ENCODE measurements at places on chromosomes 13 and 19.
A peak's percentile ranks its signal among the peaks of the same experiment; 100 is the strongest.

DNA sequence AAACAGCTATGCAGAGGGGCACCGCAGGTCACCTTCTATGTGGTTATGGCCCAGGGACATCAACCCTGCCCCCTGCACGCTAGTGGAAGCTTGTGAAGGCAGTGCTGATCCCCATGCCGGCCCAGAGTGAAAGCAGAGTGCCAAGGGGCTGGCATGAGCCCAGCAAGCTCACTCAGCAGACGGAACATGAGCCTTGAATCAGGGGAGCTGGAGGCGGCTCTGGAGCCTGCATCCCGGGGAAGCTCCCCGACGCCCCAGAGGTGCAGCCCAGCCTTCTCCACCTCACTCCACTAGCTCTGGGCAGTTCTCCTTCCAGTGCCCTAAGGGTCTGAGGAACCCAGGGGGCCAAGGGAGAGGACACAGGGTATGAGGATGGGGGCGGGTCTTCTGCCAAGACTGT, 19.0 kb upstream of the ISYNA1 start:
- no peak for DNase-seq

DNA sequence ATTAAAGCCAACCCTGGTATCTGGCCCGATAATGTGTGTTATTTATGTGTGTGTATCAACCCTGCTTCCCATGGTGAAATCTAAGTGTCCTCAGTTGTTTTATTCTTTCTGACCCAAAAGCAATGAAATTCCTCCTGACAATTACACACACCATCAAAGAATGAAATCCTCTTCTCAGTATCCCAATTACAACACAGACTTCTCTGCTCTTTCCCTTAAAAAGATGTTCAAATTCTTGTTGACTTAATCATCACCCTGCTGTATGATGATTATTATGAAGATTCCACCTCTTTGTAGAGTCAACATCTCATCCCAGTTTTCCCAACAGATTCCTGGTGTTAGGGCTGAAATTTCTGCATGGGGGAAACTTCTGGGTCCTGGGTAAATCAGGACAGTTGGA, 8.9 kb upstream of the TRPC4 start:
- DNase-seq = no peak

DNA sequence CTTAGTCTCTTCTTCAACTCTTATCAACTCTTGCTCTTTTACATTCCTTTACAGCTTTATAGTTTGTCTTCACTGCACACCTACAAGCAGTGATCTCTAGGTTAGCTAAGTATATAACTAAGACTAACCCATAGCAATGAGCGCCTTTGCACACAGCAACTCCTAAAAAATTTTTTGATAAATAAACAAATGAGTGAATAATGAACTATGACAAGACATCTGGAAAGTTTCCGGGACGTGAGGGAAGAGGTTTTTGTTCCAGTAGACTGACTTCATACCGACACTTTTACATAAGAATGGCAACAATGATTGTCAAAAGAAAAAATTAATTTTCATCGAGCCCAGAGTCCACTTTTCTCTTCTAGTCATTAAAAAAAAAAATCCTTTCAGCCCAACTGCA, 98.3 kb downstream of the ELF1 start:
- no peak for DNase-seq

DNA sequence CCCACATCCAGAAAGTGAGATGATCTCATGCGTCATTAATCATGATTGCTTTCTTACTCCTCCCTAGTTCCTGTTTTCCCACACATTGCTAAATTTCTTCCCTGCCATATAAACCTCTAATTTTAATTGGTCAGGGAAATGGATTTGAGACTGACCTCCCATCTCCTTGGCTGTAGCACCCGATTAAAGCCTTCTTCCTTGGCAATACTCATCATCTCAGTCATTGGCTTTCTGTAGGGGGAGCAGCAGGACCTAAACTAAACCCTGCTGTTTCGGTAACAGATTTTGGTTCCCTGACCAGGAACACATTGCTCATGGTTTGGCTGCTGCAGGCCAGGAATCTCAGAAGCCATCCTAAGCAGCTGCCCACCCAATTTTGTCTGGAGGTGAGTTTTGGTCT, 61.7 kb downstream of the SPRYD7 start:
- DNase-seq = no peak

GRCh38 chr19:52786078-52786463, 520 bp downstream of the ZNF600 start:
- DNase-seq = no peak

- DNase-seq = no peak
Measured at GRCh38 chr19:35240327-35240726, 8.5 kb upstream of the LSR start.

GRCh38 chr19:18292462-18292809, 11.0 kb upstream of the JUND start:
- no peak for DNase-seq

- DNase-seq = no peak
Measured at GRCh38 chr13:100100115-100100879, 11.4 kb downstream of the PCCA start.

- DNase-seq = no peak
Measured at GRCh38 chr13:109899316-109899715, 112.9 kb upstream of the IRS2 start.

GRCh38 chr13:50403311-50403710, 388.1 kb downstream of the KCNRG start:
- no peak for DNase-seq

DNA sequence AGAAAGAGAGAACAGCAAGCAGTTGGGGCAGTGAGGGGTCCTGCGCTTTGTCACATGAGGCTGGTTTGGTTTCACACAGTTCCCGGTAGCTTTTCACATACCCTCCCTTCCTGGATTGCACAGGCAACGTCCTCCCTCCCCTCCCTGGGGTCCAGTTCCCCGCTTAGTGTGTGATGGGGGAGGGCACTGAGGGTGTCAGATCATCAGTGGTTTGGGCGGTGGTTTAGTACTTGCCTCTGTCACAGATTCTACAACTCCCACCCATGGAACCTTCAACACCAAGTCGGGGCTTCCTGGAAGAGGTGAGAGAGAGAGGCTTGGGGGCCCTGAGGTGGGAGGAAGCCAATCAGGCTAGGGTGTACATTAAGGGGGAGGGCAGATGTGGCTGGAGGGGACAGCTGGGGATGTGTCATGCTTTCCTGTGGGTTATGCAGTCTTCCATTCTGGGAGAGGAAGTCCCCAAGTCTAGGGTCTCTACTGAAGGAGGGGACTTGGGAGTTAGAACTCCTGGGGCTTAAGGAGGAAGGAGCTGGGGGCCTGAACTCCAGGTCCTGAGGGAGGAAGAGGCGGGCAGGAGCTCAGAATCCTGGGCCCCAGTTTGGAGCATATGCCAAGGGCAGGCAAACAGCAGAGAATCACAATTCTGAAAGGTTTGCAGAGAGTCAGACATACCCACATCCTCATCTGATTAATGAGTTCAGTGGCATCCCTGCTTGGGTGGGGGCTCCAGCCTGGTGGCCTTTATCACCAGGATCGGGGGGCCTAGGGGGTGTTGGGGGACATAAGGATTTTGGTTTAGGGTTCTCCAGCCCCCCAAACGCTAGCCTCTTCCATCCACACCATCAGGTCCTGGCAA, at the start of gene NKG7:
TSS of gene NKG7 (minus strand) at position 6 of the 856 bp plus-strand sequence. CDS start 119 bp downstream, outside the sequence.
- peak; percentile 90 for DNase-seq

DNA sequence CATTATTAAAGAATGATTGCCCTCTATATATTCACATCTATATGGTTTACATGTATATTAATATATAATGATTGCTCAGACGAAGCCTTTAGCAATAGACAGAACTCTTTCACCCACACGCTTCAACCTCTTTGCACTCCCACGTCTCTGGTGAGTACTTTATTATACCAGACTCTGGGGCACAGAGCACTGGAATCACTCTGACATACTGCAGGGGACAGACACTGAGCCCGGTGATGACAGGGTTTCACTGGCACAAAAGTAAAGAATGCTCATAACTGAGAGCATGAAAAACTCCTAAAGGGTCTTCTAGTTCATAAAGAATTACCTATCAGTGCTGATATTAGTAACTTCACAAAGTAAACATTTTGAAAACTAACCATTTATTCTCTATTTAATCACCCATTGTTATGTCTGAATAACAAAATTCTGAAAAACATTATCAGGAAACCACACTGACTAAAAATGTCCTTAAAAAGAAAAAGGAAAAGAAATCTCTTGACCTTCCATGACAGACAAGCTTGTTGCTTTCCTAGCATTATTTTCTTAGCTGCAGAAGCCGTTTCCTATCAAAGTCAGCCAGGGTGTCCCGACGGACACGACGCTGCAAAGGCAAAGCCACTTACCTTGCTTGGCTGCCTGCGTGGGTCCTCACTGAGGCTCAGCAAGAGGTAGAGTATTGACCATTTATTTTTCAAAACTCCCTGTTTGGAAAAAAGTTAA, 29.1 kb downstream of the TUBGCP3 start:
- no peak for DNase-seq

DNA sequence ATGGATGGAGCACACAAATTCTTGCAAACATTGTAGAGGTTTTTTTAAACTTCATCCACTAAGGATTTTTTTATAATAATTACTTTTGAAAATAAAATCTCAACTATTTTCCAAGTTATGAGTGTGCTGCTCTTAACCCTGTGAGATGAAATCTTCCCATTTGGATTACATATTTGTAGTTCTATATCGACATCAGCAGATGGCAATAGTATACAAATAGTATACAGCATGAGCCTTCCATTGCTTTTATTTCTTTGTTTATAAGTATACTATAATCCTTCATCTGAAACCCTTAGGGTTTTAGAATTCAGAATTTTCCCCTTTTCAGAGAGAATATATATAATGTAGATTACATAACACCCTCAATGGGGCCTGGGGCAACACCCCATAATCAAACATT, 70.5 kb downstream of the GJA3 start:
- no peak for DNase-seq

- no peak for DNase-seq
Measured at GRCh38 chr13:27372896-27373295, 51.5 kb upstream of the GTF3A start.

GRCh38 chr19:19580418-19580817, 38.1 kb downstream of the PBX4 start:
- no peak for DNase-seq

DNA sequence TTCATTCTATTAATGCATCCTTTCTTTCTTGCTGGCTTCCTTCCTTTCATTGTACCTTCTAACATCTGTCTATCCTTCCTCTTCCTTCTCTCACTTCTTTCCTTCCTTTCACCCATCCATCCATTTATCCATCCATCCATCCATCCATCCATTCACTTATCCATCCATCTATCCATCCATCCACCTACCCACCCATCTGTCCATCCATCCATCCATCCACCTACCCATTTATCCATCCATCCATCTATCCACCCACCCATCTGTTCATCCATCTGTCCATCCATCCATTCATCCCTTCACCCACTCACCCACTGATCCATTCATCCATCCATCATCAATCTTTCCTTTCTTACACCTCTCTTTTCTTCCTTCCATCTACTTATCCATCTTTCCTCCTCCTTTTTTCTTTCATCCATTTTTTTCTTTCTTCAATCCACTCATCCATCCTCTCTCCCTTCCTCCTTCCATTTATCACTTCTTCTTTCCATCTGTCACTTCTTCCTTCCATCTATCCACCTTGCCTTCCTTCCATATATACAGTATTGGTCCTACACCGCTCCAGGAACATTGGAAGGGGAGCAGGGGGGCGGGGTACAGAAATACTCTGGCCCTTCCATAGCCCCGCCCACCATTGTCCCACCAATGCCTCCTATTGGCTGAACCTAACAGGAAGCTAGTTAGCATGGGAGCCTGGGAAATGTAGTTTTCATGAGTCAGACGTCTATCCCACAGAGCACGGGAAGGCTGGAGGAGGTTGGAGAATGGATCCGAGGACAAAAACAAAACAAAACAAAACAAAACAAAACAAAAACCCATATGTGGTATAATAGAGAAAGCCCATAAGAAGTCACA, 45.9 kb downstream of the MBD3L1 start:
- no peak for DNase-seq

GRCh38 chr13:80274643-80275042, 66.3 kb downstream of the SPRY2 start:
- no peak for DNase-seq

DNA sequence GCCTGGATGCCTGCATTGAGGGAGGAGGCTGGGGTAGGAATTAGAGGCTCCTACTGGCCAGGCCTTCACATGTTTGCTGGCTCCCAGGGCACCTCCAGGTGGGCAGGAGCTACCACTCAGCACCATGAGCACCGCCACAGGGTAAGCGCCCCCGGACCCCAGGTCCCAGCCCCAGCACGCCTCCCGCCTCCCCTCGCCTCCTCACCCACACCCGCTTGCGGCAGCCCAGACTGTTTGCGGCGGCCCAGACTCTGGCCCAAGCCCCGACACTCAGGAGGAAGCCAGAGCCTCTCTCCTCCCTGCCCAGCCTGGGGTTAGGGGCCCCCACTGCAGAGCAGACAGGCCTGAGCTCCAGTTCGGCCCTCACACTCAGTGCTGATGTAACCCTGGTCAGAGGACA, 652 bp downstream of the EPS8L1 start:
- DNase-seq = no peak

GRCh38 chr13:77207943-77208342, 119.0 kb downstream of the MYCBP2 start:
- DNase-seq = no peak

GRCh38 chr19:19562665-19563347, 24.7 kb downstream of the CILP2 start:
- DNase-seq = no peak

DNA sequence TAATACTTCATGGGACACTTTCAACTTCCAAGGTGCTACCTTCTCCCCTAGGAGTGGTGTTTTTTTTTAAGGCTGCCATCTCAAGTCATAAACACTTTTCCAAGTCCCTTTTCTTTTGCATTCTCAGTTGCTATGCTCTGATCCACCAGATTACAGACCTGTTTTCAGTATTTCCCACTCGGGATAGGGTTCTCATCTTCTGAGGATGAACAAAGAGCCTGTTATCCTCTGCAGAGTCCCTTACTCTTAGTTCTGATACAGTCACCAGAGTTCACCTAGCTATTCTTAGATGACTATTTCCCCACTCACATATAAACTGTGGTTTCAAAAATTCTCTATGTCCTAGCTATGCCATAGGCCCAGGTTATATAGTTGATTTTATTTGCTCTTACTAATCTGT, 15.9 kb downstream of the ZDHHC20 start:
- no peak for DNase-seq

DNA sequence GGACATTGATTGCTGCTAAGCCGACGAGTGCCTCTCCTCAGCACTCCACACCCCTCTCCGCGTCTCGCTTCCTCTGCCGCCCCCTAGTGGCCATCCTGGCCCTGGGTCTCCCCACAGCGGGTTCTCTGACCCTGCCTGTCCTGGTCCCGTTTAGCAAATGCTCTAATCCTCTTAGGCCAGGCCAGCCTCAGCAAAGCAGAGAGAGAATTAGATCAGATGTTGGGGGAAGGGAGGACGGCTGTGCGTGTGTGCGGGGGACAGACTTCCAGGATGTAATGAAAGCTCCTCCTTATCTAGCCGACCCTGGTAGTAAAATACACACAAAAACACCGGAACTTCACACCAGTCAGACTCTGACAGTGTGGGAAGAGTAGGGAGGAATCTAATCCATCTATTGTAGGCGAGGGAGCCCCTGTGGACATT, 4.5 kb downstream of the TPRX2 start:
- DNase-seq = peak; percentile 70

GRCh38 chr19:58009666-58010301, 7.2 kb upstream of the ZNF606 start:
- DNase-seq = peak; percentile 47

- DNase-seq = no peak
Measured at GRCh38 chr19:28764066-28764465, 448.9 kb downstream of the UQCRFS1 start.

- DNase-seq = no peak
Measured at GRCh38 chr13:45370922-45371406, 30.0 kb upstream of the TPT1 start.

GRCh38 chr13:74774264-74774663, 640.1 kb upstream of the KLF12 start:
- no peak for DNase-seq
